ENCODE measurements at places on chromosomes 4 and X. TPM values are rescaled to one million over a fixed set of nuclear protein-coding genes. Genes with fewer than 3 reads are reported as not detected.

DNA sequence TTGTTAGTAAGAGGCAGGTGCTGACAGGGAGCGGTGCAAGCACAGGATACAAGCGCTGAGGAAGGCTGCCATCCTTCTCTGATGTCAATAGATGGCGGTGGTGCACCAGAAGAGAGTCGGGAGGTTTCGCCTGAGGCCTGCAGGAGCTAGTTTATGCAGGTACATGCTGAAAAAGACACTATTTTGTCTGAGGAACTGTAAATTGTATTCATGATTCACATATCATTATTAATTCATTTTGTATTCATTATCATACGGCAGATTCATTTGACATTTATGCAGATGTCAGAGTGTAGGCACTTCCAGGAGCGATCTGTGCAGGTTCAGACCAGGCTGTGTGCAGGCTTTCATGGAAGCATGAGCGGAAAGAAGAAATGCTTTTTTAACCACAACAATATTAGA lies 824.0 kb downstream of the STIM2 start:
- peak; percentile 75 for DNase-seq

GRCh38 chrX:13923289-13923688 lies 106.4 kb upstream of the GPM6B start:
- no peak for DNase-seq

GRCh38 chr4:85707611-85708010 lies 232.7 kb downstream of the ARHGAP24 start:
- no peak for DNase-seq

Gene SH3BP2
- polyA plus RNA-seq: 26.6 TPM

Gene TAF1
- polyA plus RNA-seq: 21.4 TPM

GRCh38 chr4:78312989-78313753 lies 238.4 kb upstream of the ANXA3 start:
- DNase-seq: no peak

Gene PWWP3B
- polyA plus RNA-seq: 22.3 TPM

GRCh38 chr4:23890369-23891063 lies 669 bp upstream of the PPARGC1A start:
- DNase-seq: no peak

DNA sequence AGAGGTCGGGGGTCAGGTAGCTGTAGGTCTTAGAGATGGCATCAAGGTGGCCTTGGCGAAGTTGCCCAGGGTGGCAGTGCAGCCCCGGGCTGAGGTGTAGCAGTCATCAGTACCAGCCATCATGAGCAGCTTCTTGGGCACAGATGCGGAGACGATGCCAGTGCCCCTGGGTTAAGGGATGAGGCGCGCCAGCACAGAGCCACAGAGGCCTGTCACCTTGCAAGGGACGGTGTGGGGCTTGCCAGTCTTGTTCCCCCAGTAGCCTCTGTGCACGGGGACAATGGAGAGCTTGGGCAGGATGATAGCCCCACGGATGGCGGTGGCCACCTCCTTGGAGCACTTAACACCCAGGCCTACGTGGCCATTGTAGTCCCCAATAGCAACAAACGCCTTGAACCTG lies 750.7 kb upstream of the PABPC4L start:
- DNase-seq: no peak

DNA sequence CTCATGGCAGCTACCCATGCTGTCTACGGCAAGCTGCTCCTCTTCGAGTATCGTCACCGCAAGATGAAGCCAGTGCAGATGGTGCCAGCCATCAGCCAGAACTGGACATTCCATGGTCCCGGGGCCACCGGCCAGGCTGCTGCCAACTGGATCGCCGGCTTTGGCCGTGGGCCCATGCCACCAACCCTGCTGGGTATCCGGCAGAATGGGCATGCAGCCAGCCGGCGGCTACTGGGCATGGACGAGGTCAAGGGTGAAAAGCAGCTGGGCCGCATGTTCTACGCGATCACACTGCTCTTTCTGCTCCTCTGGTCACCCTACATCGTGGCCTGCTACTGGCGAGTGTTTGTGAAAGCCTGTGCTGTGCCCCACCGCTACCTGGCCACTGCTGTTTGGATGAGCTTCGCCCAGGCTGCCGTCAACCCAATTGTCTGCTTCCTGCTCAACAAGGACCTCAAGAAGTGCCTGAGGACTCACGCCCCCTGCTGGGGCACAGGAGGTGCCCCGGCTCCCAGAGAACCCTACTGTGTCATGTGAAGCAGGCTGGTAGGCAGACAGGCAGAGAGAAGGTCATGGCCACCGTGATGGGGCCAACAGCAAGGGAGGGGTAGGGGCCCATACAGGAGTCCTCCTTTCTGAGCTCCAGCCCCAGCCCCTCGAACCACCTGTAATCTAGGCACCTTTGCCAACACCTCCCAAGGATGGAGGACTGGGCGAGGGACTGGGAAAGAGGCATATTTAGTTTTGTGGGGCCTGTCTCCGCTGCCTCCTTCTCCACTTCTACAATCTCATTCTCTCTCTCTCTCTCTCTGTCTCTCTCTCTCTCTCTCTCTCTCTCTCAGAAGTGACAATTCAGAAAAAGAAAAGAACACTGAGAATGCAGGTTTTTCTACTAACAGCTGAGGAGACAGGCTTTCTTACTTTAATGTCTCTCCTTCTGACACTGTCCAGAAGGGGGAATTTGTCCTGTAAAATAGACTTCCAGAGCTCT lies 4.7 kb upstream of the TSPYL2 start:
- DNase-seq: no peak

GRCh38 chrX:384861-385260 lies 1.8 kb downstream of the PPP2R3B start:
- DNase-seq: no peak

- peak; percentile 70 for DNase-seq
Measured at GRCh38 chr4:144355811-144356757, 215.6 kb upstream of the GYPA start.

Gene MAN2B2
- polyA plus RNA-seq: 15.0 TPM

GRCh38 chrX:14673236-14673635 lies 143.9 kb downstream of the GLRA2 start:
- no peak for DNase-seq

DNA sequence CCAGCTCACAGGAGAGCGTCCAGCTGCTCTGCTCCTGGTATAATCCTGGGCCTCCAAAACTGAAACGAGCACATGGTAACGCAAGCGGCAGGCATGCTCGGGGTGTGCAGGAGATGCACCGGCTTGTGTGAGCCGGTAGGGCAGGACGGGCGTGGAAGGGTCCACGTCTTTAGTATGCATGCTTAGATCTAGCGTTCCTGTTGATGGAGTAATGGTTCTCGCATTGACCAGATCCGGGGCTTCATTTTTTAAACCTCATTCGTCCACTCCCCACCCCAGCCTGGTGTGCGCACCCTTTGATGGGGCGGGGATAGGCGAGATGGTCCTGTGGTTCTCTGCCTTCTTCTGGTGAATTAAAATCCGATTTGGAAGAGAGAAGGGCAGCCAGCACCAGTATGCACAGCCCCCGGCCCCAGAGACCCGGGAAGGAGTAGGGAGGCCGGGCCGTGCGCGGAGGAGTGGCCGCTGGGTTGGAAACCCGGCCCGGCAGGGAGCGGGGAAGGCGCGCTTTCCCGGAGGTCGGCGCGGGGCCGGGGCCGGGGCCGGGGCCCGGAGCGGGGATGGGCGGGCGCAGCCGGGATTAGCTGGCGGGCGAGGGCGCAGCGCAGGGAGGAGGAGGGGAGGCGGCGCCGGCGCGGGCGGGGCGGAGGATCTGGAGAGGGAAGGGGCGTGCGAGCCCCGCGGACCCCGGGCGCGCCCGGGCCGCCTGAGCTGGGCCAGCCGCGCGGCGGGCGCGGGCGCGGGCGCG lies 39.9 kb downstream of the FAM149A start:
- DNase-seq: peak; percentile 47

DNA sequence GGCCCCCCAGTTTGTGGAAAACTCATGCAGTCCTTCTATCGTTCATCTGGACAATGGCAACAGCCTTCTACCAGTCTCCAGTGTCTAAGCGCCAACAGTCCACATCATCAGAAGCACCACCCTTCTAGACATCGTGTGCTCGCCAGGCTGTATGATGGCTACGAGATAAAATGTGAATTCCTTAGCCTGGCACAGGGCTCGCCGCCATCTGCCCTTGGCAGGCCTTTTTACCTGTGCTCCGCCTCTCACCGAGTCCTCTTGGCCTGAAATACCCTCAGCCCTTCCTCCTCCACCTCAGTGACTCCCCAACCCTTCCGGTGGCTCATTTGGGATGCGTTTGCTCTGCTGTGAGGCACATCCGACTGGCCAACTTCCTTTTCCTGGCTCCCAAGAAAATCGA lies 15.9 kb upstream of the STS start:
- no peak for DNase-seq

DNA sequence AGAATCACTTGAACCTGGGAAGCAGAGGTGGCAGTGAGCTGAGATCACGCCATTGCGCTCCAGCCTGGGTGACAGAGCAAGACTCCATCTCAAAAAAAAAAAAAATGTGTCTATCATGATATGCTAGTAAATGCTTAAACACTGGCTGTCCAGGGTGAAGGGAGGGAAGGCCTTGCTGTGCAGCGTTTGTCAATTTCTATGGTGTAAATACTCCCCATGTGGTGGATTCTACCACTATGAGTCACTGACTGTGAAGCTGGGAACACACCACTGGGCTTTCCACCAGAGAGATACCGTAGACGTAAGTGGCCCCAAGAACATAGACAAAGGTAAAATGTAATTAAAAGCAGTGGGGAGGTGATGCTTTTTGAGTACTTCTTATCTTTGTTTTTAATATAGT lies 51.3 kb upstream of the LEF1 start:
- no peak for DNase-seq

DNA sequence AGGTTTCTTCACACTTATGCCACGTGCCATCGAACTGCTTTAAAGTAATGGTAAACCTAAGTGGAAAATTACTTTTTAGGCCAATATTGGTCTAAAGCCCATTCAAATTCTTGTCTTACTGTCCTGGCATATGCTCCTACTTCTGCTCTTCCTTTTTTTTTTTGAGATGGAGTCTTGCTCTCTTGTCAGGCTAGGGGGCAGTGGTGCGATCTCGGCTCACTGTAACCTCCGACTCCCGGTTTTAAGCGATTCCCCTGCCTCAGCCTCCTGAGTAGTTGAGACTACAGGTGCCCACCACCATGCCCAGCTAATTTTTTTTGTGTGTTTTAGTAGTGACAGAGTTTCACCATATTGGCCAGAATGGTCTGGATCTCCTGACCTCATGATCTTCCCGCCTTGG lies 129.0 kb upstream of the TECRL start:
- peak; percentile 18 for DNase-seq

DNA sequence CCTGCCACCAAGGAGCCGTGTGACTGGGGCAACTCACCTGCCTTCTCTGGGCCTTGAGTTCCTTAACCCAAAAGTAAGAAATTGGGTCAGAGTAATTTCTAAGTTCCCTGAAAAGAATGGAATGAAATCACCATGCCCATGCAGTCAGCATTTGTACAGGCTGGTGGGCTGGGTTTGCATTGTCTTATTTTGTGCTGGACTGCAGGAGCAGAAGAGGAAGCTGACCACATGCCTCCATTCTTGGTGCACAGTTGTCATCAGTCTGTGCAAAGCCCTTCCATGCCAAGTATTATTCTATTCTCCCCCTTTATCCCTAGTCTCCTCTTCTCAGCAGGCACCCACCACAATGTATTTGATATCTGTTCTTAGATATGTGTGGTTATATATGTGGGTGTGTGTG lies 56.3 kb downstream of the FHDC1 start:
- DNase-seq: no peak

- no peak for DNase-seq
Measured at GRCh38 chr4:85210353-85210752, 243.9 kb upstream of the WDFY3 start.

Gene CRLF2
- polyA plus RNA-seq: not detected

Gene ADH1B
- 24.6 TPM for polyA plus RNA-seq

DNA sequence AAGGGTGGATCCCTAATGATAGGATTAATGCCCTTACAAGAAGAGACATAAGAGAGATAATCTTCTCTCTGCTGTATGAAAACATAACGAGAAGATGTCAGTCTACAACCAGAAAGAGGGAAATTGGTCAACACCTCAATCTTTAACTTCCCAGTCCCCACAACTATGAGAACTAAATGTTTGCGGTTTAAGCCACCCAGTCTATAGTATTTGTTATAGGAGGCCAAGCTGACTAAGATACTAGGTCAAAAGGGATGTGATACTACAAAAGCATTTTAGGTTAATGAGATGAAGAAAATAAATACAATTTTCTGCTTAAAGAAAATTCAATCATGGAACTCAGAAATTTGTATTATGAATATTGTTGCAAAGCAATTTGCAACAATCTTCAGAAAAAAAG lies 55.4 kb upstream of the LHFPL1 start:
- no peak for DNase-seq

- peak; percentile 78 for DNase-seq
Measured at GRCh38 chrX:154046031-154046781, 26.5 kb upstream of the IRAK1 start.

Gene GABRG1
- polyA plus RNA-seq: 0.40 TPM

DNA sequence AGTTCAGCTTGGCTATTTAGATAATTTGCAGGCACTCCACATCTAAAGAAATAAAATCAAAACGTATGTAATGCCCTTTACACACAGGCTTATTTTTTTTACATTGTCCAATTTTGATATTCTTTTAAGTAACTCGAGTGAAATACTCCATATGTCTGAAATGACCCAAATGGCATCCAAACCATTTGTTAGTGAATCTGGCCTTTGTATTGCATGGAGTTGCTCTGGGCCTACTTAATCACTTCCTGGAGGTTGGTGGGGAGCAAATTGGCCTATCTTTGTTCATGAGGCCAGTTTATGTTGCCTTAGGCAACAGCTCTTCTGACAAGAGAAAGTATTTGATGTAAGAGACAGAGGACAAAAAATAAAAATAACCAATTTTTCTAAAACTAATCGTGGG lies 47.6 kb upstream of the TMEM131L start:
- no peak for DNase-seq

Gene PDE6B
- 5.9 TPM for polyA plus RNA-seq

DNA sequence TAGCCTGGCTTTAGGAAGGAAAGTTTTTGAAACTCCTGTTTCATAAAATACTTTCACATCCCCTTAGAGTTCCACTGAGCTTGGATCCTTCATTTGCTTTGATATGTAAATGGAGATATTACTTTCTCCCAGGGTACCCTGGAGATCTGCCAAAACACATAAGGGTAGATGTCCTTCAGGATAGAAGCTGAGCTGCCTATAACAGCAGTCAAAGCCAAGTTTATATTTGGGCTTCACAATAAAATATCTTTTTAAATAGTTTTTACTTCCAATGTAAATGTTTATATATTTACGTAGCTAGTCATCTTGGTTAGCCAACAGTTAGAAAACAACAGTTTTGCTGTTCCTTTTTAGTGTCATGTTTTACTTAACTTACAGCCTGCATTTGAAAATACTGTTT lies 742.3 kb upstream of the POU3F4 start:
- DNase-seq: no peak

DNA sequence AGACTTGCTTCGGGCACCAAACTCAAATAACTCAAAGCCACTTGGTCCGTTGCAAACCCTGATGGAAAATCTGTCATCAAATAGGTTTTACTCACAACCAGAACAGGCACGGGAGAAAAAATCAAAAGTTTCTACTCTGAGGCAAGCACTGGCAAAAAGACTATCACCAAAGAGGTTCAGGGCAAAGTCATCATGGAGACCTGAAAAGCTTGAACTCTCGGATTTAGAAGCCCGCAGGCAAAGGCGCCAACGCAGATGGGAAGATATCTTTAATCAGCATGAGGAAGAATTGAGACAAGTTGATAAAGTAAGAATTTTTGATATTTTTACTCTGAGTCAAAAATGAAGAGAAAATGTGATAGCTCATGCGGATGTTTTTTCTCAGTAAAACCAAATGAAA lies 87.2 kb downstream of the NRK start:
- no peak for DNase-seq

- no peak for DNase-seq
Measured at GRCh38 chrX:124085063-124085462, 123.6 kb downstream of the STAG2 start.

Measured in testis (tissue), 5 donors.